Progenitor cell of endocrine pancreas (in vitro differentiated cells): ENCODE measurements at places on chromosomes 3 and 15.

DNA sequence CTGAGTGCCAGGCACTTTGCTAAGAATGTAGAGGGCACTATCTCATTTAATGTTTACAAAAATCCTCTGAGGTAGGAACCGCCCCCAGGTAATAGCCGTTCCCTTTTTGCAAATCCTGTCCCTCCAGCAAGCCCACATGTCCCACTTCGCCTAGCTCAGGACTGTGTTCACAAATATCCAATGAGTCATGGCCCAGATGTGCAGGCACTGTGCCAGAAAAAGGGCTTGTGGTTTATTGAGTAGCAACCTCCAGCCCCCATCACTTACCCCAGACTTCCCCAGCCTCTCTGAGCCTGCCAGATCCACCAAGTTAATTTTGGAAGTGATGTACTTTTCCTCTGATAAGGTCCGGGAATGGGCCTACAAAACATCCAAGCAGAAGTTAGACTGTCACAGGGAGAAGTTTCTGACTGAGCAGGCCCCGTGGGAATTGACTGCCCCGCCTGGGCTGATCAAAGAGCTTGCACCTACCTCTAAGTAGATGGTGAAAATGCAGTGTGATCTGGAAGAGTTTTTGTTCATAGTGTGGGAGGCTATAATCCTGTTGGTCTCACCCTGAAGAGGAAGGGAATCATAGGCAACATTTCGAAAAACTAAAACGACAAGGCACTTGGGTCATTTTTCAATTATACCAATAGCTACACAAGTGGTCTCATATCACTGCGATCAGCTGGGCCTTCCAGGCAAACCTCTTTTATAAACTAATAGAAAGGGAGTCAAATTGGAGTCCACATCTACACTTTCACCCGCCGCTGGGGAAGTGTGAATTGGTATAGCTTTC lies 15.7 kb downstream of the KIF9 start:
- DNase-seq, result no peak

DNA sequence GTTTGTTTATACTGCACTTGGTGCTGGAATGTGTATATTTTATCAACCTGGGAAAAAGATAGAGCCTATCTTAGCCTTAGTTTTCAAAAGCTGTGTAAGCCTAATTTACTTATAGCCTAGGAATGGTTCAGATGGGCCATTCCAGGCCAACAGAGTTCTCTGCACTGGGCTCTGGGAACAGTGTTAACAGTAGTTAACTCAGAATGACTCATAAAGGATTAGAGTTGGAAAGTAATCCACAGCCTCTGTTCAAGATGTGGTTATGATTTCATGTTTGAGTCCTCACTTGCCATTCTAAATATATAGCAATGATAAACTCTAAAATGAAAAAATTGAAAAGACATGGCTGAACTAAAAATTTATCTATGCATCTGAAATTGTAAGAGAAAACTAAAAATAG lies 22.6 kb upstream of the PEX5L start:
- DNase-seq, result no peak

- no peak for DNase-seq
These were observed 51.2 kb downstream of the SETD5 start for GRCh38 chr3:9448643-9449042.

DNA sequence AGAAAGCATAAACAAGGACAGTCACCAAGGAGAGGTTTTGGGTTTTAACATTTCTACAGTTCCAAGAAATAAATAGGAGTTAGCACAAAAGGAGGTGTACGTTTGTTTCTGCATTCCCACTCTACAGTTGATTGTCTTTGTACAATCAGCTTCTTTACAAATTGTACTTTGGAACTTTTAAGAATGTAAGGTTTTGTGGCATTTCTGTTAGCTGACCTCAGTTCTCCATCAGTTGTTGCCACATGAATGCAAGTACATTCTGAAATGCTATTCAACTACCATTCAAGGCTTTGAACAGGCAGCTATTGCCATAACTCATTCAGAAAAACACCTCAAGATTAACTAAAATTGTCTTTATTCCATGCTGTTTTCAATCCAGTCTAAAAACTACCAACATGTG lies 253.2 kb upstream of the UBE2E1 start:
- no peak for DNase-seq

GRCh38 chr3:179432021-179432420 lies 19.2 kb downstream of the GNB4 start:
- no peak for DNase-seq

- DNase-seq, result no peak
These were observed 15.7 kb downstream of the GK5 start for GRCh38 chr3:142209655-142210054.

GRCh38 chr15:89837134-89837829 lies 22.6 kb upstream of the ANPEP start:
- DNase-seq, result no peak

GRCh38 chr3:133463347-133463860 lies 63.5 kb downstream of the BFSP2 start:
- no peak for DNase-seq

- no peak for DNase-seq
These were observed 194.7 kb downstream of the LPP start for GRCh38 chr3:188348435-188349244.
